ENCODE measurements at places on chromosomes 7 and 10. TPM values are rescaled to one million over a fixed set of nuclear protein-coding genes. Genes with fewer than 3 reads are reported as not detected.

DNA sequence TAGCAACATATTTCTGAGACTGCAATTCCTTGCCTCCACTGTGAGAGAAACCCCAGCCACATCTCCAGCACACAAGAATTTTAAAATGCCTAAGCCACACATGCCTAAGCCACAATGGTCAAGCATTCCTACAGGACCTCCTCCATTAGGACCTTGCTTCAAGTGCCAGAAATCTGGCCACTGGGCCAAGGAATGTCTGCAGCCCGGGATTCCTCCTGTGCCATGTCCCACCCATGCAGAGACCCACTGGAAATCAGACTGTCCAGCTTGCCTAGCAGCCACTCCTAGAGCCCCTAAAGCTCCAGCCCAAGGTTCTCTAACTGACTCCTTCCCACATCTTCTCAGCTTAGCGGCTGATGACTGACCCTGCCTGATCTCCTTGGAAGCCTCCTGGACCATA lies 117.5 kb downstream of the AHR start:
- no peak overlapping the region for H3K27ac ChIP-seq
- H3K27me3 ChIP-seq = no peaks in the 10 kb centered on the region
- H3K4me1 ChIP-seq = peaks cover 3% of the 10 kb centered on the region
- no peak overlapping the region for H3K4me3 ChIP-seq
- H3K36me3 ChIP-seq = no peaks in the 10 kb centered on the region
- DNase-seq = no peak

DNA sequence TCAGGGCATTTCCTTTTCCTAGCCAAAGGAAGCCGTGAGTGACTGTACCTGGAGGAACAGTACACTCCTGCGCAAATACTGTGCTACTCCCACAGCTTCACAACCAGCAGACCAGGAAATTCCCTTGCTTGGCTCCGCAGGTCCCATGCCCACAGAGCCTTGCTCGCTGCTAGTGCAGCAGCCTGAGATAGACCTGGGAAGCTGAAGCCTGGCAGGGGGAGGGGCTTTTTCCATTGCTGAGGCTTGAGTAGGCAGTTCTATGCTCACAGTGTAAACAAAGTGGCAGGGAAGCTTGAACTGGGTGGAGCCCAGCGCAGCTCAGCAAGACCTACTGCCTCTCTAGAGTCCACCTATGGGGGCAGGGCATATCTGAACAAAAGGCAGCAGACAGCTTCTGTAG lies 291.2 kb downstream of the HGF start:
- no peaks in the 10 kb centered on the region for H3K4me1 ChIP-seq
- no peak overlapping the region for H3K27ac ChIP-seq
- no peak overlapping the region for H3K4me3 ChIP-seq
- no peaks in the 10 kb centered on the region for H3K27me3 ChIP-seq
- H3K36me3 ChIP-seq = no peaks in the 10 kb centered on the region

DNA sequence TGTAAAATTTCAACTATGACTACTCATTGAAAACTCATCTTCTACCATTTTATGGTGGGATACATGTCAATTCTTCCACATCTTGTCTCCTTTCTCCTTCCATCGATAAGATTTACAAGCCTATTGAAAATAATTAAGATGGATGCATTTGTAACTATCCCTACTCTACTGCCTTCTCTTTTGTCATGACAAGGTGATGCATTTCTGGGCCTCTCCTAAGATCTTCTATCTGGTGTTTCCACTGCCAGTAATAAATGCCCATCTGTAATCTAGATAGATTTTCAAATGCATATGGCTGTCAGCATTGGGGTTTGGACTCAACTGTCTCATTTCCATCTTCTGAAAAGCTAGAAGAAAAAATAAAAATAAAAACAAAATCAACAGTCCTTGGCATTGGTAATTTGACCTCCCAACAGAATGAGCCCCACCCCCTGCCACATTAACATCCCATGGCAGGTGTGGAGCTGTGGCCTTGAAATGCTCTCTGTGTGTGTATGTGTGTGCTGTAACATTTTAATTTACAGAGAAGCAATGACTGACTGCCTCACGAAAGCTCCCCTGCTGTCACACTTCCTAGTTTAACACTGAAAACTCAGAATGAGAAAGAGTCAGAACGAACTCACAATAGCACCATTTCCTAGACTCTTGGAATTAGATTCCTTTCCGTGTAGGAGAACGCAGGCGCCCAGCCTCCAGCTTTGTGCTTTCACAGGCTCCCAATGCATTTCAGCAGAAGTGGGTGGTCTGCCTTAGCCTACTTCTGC lies 74.2 kb downstream of the RHOBTB1 start:
- no peak for DNase-seq
- no peaks in the 10 kb centered on the region for H3K4me1 ChIP-seq
- no peak overlapping the region for H3K4me3 ChIP-seq
- no peaks in the 10 kb centered on the region for H3K36me3 ChIP-seq
- no peak overlapping the region for H3K27ac ChIP-seq

CALHM3 gene
- total RNA-seq = not detected

LYZL1 gene
- total RNA-seq = not detected
